ENCODE measurements at places on chromosomes 6 and 20.

DNA sequence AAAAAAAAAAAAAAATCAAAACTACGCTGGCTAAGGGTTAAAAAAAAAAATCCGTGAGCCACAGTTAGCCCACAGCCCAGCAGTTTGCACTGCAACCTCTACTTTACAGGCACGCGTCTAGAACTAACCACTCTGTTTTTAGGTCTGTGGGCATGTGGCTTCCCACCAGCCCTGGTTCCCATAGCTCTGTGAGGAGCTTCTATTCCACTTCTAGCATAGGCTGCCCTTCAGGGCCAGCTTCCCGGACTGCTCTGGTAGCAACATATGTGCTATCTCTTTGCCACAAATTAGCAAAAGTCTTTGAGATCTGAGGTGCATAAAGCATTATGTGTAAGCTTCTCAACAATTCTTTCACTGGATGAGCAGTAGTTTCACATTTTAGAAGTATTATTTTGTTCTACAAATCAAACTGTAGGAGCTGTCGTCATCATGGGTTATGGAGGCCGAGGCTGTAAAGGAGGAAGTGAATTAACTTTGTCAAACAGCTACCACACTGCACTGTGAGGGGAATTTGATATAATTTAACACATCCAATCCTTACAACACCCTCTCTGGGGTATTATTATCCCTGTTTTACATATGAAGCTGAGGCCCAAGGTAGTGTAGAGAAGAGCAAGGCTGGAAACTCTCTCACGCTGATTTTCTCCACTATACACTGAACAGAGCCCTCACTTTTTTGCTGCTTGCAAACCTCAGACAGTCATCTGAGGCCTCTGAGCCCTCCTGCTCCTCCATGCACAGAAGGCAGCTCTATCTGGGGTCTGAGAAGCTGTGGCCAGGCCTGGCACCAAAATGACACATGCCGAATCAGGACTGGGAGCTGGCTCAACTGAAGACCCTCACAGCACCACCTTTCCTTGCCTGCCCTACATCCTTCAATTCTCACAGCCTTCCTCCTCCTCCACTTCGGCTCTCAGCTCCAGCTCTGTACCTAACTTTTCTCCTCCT lies 35.4 kb downstream of the MAN1A1 start:
- DNase-seq: no peak

DNA sequence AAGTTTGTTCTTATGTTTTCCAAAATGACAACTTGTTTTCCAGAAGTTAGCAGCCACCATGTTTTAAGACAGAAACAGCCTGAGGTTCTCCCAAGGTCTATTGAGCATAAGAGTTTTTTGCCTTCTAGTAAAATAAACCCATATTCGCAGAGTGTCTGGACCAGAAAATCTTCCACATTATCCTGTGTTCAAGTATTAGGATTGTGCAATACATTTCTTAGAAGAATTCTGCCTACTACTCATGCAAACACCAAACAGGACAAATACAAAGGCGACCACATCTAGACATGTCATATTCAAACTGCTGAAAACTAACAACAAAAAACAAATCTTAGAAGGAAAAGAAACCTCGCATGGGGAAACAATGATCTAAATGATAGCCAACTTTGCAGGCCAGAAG lies 145.4 kb upstream of the AHI1 start:
- DNase-seq: no peak

DNA sequence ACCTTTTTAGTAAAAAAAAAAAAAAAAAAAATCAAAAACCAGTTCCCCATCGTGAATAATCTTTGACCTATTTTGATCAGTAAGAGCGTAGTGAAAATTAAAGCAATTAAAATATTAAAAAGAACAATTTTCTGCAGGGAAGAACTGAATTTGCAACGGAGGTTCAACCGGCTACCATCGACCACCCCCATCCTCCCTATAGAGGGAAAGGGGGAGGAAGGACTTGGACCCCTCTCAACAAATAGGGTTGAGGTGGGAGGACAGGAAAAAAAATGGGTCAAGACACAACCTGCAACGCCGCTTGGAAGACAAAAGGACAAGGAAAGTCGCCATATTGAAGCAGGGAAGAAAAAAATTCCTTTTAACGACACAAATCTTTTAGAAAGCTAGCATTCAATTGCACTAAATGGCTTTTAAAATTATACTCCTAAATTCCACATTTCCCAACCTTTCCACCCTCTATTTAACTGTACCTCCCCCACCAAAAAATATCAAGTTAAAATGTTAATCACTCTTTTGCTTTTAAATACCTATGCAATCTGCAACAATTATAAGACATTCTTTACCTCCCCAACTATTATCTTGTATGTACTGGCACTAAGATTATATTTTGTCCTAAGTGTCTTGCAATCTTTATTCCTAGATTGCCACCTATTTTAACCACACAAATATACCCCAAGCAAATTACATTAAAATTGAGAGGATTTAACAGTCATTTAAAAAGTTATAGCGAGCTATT lies 1.7 kb downstream of the PPP1R10 start:
- peak; percentile 50 for DNase-seq

DNA sequence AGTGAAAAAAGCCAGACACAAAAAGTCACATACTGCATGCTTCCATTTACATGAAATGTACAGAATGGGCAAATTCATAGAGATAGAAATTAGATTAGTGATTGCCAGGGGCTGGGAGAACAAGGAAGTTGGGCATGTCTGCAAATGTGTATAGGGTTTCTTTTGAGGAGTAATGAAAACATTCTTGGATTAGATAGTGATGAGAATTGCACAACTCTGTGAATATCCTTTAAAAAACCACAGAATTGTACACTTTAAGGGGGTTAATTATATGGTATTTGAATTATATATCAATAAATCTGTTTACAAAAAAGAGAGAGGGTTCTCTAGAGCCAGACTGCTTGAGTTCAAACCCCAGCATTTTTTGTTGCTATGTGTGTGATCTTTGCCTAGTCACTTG lies 188.1 kb downstream of the CDC5L start:
- DNase-seq: no peak

DNA sequence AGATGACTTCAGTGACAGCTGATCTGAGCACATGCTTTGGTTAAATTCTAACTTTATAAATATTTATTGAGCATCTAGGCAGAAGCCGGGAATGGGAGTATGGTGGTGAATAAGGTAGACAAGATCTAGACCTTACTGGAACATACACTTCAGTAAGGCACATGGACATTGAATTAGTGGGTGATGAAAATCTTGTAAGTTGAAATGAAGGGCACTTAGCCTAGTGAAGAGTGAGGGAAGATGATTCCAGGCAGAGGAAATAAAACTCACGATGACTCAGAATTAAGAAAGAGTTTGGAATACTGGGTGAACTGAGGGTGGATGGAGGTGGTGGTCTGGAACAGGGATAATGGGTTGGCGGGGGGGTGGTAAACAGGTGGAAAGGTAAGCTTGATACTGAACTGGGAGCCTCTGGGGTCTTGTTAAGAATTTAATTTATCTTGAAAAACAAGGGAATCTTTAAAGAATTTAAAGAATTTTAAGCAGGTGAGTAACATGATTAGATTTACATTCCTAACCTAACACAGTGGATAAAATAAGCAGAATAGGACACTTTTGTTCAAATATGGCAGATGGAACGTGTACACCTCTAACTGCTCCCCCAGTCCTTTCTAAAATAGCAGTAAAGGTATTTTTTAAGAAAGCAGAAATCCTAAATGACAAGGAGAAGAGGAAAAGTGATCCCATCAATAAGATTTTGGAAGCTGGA lies 75.2 kb upstream of the ARHGAP18 start:
- DNase-seq: no peak

- no peak for DNase-seq
These were observed 157.9 kb downstream of the SLC24A3 start for GRCh38 chr20:19370076-19371075.

DNA sequence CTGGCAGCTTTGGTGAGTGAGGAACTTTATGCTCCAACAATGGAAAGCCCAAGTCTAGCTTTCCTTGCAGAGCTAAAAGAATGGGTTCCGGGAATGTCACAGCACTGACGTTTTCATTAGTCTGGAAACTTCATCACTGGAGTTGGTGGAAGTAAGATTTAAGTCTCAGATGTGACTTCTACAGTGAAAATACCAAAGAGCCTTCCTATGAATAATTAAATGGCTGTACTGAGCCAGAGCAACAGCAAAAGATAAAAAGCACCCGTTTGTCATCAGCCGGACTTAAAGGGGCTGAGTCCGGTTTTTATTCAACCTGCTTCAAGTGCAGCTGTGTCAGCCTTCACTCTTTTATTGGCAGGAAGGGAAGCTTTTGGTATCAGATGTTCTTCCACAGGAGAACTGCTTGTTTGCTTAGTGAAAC lies 46.5 kb upstream of the SHLD1 start:
- DNase-seq: no peak

DNA sequence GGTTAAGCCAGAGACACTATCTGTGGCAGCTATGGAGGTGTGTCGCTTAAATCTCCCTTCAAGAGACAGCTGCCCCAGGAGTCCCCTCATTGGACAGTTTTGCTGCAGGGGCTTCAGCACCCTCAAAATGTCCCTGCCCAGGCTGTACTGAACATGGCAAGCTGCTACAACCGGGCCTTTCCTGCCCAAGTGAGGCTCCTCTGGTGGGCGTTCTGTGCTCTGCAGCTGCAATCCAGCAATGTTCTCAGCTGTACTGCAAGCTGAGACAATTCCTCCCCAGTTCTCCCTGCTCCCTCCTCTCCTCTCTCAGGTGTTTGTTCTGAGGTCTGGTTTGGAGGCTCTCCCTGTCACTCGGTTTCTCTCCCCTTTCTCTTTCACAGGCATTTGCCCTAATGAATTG lies 190.8 kb upstream of the LAMP5 start:
- no peak for DNase-seq

GRCh38 chr20:49614338-49615050 lies 46.6 kb upstream of the PTGIS start:
- DNase-seq: no peak

GRCh38 chr6:131914967-131915751 lies 36.0 kb downstream of the CCN2 start:
- DNase-seq: peak; percentile 56

- DNase-seq: peak; percentile 64
These were observed 5.8 kb upstream of the PACSIN1 start for GRCh38 chr6:34459899-34460593.

DNA sequence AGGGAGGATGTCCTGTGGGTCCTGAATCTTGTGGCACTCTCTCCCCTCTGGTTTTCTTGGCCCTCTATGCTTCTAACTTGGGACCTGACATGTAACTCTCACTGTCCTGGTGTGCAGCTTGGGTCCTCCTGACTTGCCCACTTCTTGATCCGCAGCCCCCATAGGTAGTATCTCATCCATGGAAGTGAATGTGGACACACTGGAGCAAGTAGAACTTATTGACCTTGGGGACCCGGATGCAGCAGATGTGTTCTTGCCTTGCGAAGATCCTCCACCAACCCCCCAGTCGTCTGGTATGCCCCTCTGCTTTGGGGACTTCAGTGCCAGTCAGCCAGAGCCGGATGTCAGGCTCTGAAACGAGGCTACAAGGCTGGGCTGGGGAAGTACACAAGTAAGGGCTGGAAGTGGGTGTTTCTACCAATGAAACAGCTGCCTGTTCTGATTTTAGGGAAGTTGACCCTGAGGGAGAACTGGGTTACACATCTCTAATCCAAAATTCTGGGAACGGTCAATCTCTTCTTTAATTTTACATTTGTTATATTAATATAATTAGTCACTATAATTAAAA lies 641 bp downstream of the DBNDD2 start:
- no peak for DNase-seq

DNA sequence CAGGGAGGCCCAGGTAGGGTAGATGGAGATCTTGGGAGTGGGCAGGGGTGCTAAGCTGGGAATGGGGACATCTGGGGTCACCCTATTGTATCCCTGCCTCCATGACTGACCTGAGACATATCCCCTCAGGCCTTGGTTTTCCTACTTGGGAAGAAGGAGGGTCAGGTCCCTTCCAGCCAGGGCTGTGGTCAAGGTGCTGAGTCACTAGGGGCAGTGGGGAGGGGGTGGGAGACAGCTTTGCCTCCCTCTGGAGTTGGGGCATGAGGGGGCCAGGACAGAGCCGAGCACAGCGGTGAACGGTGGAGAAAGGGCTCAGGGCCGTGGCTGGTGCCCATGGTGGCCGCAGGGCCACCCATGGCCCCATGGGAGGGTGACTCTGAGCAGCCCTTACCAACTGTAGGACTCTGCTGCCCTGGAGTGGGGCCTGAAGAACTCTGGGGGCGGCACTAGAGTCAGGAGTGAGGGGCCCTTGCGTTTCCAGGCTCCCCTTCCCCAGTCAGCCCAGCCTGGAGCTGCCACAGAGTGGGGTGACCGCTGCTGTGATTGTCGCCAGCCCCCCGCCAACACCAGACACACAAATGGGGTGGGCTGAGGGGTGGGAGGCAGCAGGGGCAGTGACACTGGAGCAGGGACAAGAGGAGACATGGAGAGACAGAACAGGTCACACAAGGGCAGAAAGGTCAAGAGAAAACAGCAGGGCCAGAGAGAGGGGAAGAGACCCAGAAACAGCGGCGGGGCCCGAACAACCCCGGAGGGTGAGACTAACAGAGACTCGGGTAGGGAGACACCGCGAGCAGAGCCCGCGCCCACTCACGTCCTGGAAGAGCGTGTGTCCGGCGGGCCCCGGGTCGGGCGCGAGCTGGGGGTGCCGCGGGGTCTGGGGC lies 576 bp downstream of the NECAB3 start:
- DNase-seq: no peak

DNA sequence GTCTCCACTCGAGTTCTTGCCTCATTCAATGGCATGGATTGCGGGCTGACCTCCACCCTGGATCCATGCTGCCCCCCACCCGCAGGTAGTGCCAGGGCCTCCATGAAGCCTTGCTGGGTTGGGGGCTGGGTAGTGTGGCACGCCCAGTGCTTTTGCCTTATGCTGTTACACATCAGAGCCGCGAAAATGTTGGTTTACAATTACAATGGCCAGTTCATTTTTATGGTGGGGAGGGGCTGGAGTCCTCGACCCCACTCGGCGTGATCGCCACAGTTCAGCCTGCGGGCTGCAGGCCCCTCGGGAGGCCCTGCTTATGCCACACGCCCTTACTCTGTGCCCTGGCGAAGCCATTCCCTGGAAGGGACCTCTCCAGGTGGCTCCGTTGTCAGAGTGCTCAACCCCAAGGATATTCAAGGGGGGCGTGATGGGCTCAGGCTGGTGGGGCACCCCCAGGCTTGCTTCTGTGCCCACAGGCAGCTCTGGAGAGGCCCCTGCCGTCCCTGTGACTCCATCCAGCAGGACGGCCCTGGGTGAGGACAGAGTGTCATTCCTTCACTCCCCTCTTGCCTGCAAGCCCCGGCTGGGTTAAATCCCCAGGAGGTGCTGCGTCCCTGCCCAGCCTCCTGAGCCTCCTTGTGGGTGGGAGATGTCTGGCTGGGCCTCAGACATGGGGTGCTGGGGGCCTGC lies 14.8 kb downstream of the ITPA start:
- DNase-seq: no peak

DNA sequence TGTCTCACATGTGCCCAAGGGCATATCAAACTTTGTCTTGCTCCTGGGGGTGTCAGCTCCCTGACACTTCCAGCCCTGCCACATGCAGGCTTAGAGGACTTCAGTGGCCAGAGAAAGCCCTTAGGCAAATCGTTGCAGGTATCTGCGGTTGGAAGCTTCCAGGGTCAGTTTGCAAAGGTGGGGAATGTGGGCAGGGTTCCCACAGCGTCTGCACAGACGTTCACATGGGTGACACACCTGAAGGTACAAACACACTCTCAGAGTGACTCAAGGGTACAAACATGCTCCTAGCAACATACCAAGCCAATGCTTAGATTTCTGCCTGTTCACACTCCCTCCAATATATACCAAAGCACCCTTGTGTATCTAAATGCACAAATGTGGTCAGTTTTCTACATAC lies 30.0 kb downstream of the VSTM2L start:
- no peak for DNase-seq
